ENCODE measurements at places on chromosomes 7 and 10.

DNA sequence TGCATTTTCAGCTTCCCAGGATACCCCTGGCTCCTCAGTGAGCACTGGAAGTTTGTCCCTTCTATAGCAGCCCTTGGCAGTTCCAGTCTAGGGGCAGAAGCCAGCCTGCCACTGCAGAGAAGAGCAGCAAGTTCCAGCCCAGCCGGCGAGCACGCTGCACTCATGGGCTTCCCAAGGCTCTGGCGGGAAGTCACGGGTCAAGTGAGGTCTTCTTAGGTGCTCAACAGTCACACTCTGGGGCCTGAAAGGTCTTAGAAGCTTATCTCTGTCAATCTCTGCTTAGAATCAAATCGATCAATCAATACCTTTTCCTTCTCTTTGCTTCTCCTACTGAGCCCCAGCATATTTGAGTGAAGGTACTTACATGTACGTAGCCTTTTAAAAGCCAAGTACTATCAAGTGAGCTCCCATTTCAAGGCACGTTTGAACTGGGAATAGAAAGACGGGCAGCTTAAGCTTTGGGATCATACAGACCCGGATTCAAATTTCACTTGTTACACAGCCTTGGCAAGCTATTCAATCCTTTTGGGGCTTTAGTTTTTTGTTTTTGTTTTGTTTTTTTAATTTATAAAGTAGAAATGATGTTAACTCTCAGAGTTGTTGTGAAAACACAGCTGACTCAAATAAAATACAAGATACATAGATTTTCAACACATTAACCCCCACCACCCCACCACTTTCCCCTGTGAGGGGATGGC lies 152.6 kb upstream of the KLF14 start:
- no peak for DNase-seq

DNA sequence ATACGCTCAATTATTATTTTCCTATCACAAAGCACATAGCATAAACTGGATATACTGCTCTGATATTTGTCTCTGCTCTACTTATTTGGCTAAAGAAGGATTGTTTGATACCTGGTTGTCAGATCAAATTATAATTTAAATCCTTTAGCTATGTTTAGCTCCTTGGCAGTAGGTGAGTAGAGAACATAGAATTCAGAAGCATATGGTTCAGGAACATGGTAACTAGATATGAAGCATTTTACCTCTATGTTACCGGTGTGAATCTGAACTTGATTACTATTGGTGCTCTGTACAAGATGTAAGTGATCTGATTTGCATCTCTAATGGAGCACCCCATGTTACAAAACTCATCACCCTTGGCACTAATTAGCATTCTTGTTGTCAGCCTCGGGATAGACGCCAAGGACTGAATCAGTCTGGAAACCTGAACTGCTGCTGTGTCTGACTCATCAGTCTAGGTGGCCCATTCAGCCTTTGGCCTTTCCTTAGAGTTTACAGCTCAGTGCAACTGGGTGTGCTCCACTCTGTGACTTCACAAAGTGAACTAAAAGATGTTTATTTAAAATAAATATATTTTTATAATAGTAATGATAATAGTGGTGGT lies 12.3 kb upstream of the MYPN start:
- DNase-seq, result no peak

- no peak for DNase-seq
These were observed 105.6 kb downstream of the NSUN6 start for GRCh38 chr10:18545621-18546305.

GRCh38 chr10:74084955-74085354 lies 65.7 kb downstream of the AP3M1 start:
- DNase-seq, result no peak

GRCh38 chr7:90721869-90722431 lies 125.8 kb downstream of the CDK14 start:
- no peak for DNase-seq

- no peak for DNase-seq
These were observed 3.1 kb upstream of the EPHB4 start for GRCh38 chr7:100830396-100830795.

DNA sequence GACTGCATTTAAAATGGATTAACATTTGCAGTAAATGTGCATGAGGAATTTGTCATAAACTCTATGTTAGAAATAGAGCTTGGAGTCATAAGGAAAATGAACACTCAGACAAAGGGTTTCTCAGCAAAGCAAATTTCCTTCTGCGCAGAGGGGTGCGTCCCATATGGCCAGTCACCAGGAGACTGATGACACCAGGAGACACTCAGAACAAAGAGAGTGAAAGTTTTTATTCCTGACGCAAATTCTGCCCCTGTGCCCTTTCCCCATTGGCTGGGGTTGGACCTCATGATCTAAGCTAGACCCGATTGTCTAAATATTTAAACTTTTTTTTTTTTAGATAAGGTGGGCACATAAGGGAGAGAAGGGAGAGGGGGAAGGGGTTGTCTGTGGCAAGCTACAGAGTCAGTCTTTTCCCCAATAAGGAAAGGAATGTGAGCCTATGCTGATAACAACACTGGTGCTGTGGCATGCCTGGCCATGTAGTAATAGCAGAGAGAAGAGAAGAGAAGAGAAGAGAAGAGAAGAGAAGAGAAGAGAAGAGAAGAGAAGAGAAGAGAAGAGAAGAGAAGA lies 202.0 kb downstream of the POM121L12 start:
- no peak for DNase-seq

DNA sequence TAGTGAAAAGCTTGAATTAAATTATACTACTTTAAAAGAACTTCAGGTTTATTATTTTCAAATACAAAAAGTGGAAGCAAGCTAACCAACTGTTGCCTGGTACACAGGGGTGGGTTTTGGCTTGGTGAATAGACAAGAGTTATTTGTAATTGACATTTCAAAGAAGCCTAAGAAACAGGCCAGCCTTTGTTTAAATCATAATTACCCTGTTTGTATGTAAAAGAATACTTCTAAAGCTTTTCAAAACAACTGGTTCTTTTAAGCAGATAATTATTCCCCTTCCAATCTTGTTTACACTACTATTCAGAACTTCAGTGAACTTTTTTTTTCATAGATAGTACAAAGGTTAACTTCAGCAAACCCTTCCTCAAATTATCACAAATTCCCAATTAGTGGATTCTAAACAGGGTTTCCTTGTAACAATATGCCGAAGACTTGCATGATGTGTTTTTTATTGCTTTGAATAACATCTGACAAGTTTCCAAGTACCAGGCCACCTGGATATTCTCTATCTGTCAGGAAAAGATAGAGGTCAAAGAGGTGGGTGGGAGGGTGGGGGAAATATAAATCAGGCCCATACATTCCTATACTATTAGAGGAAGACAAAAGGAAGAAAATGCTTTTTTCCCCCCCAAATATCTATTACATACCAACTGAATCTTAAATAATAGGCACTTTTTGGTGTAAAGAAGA lies 20.4 kb downstream of the SSMEM1 start:
- DNase-seq, result no peak

GRCh38 chr7:153522261-153522660 lies 529.9 kb upstream of the DPP6 start:
- no peak for DNase-seq

GRCh38 chr7:93883078-93883916 lies 7.3 kb downstream of the TFPI2 start:
- DNase-seq, result no peak

DNA sequence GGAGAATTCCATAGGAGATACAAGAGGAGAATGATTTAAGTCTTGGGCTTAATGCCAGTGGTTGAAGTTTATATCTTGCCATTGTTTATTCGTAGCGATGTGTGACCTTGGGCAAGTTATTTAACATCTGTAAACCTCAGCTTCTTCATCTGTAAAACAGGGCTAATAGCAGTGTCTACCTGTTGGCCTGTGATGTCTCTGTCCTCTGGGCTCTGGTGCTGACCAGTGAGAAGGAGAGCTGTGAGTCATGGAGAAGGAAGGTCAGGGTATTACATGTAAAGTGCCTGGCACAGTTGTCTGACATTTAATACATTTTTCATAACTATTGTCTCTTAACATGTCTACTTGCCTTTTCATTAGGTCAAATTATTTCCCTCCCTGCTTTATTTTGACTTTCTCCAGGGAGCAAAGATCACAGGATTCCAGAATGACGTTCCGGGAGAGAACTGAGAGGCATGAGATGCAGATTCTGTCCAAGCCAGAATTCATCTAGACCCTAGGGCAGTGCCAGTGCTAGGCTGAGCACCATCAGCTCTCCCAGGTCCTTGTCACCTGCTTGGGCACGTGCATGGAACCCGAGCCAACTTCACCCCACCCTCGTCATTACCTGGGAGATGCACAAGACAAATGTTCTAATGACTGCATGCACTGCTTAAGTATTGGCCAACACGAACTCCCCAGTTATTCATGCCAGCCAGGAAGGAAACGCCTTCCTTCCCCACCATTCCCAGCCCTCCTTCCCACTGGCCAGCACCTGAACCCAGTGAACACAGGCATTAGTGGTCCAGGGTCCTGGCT lies 187.9 kb downstream of the DPY19L1 start:
- no peak for DNase-seq

DNA sequence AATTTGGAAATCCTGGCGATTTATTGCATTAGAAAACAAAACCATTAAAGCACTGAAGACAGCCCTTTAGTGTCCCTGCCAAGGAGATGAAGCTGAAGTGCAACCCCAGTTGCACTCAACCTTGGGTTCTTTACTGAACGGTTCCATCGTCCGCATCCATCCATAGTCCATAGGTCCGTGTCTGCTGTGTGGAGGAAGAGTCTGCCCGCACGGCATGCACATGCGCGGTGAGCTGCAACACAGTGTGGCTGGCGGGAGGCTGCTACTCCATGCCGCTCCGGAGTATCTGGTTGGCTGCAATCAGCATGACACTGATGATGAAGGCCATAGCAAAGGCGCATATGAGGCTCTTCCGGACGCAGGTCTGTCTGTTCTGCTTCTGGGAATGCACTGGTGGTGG lies 624.6 kb downstream of the CALN1 start:
- no peak for DNase-seq

DNA sequence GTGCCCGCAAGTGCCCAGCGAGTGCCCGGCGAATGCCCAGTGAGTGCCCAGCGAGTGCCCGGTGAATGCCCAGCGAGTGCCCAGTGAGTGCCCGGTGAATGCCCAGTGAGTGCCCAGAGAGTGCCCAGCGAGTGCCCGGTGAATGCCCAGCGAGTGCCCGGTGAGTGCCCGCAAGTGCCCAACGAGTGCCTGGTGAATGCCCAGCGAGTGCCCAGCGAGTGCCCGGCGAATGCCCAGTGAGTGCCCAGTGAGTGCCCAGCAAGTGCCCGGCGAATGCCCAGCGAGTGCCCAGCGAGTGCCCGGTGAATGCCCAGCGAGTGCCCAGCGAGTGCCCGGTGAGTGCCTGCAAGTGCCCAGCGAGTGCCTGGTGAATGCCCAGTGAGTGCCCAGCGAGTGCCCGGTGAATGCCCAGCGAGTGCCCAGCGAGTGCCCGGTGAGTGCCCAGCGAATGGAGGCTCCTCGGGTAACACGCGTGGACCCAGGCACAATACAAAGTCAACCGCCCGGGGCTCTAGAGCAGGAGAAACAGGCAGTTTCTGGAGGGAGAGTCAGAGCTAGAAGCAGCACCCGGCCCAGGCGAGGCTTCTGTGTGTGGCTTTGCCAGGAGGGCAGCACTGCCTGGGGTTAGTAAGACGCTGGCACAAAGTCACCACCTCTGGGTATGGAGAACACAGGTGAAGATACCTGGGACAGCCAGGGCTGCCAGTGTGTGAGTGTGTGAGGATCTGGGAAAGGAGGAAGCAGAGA lies 38.2 kb upstream of the CFAP46 start:
- no peak for DNase-seq

- no peak for DNase-seq
These were observed 19.1 kb upstream of the EXOC6 start for GRCh38 chr10:92829042-92829785.

DNA sequence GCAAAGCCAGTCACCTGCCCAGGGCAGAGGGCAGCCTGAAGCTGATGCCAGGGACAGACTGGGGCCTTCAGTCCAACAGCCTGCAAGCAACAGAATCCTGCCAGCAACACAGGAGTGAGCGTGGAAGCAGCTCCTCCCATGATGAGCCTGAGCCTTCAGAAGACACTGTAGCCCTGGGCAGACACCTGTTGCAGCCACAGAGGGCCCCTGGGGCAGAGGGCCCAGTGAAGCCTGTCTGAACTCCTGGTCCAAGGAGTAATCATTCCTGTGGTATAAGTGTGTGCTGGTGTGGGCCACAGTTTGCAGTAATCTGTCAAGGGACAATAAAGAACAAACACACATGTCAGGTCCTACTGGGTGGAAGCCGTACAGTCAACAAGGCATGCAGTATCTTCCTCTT lies 2.9 kb upstream of the PFKP start:
- DNase-seq, result no peak

DNA sequence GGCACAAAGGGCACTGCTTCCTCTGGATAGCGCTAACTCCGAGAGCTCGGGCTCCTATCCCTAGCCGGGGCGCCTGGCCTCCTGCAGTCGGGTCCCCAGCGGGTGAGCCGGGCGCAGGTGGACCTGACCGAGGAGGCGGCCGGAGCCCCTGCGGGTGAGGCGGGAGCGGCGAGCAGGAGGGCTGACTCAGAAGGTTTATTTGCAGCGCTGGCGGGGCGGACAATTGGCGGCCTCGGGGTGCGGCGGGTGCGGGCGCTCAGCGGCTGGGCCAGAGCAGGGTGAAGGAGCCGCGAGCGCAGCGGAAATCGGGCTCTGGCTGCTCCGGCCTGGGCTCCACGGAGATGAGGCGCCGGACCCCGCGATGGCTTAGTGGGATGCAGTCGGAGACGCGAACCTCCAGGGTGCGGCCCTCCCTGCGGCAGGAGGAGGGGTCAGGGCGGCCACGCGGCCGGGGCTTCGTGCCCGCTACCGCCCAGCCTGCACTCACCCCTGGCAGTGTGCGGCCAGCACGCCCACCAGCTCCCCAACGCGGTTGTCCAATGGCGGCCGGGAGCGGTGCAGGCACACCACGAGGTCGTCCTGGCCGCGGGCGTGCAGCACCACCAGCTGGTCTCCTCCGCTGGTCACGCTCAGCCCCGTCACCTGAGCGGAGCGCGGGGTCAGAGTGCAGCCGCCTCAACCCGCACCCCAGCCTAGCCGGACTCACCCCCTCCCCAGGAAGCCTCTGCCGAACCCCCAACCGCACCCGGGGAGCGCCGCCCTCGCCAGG lies 16.1 kb downstream of the MYO1G start:
- DNase-seq, result no peak

DNA sequence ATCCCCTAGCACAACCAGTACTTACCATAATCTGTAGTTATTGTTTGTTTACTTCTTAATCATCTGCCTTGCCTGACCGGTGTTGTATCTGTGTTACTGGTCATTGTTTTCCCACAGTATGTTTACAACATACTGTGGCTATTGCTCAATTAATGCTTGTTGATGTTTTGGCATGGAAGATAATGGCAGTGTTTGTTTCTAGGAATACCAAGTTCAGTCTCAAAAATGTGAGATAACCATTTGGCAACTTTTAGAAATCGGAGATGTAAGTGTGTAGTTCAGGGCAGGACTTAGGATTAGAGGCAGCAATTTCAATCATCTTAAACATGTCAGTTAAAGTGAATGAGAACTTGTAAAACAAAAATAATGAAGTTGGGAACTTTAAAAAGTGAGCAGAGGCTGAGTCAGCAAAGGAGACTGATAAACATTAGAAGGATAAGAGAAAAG lies 8.2 kb downstream of the MINDY3 start:
- no peak for DNase-seq

DNA sequence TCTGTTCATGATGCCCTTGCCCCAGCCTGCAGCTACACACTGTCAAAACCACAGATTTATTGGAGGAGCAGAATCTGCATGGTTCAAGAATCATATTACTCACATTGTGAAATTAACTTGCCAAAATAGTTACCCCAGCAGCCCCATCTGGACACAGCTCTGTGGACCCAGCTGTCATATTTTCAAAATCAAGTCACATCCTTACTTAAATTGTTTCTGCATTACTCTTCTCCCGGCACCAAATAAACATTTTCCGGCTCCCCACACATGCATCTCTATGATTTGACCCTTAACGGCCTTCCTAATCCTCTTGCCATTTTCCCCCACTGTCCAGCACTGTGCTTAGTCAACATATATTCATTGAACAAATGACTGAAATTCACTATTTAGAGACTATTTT lies 43.8 kb upstream of the GPR26 start:
- no peak for DNase-seq
